ENCODE measurements at places on chromosomes 12 and 14. TPM values are rescaled to one million over a fixed set of nuclear protein-coding genes. Genes with fewer than 3 reads are reported as not detected.

Gene LHX5
- 0.06 TPM for total RNA-seq

Gene GRIN2B
- 5.3 TPM for total RNA-seq

Gene CDH24
- 2.1 TPM for total RNA-seq

Gene PA2G4
- 332 TPM for total RNA-seq

Gene TAS2R7
- total RNA-seq = not detected

Gene OR6C2
- not detected for total RNA-seq

Gene CCDC196
- total RNA-seq = not detected

Gene ADAM21
- total RNA-seq = 0.08 TPM

Gene BDKRB2
- 1.1 TPM for total RNA-seq

Measured in A549 treated with dexamethasone at 1 μM for 4 hours (cell line).